ENCODE measurements at places on chromosomes 2 and 18.

DNA sequence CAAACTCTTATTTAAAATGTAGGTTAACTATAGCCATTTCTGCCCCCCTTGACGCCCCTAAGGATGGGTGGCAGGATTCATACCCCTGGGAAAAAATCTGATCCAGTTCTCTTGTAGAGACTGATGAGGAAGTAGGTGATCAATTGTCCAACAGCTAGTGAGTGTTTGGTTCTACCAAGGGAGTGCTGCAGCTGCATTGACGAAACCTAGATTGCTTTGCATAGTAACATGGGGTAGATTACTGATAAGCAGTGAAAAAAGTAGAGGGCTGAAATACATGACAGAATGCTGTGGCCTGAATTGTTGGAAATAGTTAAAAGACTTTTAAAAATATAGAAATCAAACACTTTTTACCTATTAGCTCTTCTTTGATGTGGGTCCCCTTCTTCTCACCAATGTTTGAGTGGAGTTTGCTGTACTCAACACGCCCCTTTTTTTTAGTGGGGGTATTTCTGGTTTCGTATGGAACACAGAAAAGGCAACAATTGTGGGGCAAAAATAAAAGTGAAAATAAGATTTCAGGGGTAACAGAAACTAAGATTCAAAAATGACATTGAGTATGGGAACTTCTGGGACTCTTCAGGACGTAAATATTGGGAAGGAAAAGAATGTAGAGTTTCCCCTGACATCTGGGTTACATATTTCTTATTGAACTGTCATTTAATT is 66.2 kb downstream of the MAIP1 start:
- DNase-seq, result no peak

DNA sequence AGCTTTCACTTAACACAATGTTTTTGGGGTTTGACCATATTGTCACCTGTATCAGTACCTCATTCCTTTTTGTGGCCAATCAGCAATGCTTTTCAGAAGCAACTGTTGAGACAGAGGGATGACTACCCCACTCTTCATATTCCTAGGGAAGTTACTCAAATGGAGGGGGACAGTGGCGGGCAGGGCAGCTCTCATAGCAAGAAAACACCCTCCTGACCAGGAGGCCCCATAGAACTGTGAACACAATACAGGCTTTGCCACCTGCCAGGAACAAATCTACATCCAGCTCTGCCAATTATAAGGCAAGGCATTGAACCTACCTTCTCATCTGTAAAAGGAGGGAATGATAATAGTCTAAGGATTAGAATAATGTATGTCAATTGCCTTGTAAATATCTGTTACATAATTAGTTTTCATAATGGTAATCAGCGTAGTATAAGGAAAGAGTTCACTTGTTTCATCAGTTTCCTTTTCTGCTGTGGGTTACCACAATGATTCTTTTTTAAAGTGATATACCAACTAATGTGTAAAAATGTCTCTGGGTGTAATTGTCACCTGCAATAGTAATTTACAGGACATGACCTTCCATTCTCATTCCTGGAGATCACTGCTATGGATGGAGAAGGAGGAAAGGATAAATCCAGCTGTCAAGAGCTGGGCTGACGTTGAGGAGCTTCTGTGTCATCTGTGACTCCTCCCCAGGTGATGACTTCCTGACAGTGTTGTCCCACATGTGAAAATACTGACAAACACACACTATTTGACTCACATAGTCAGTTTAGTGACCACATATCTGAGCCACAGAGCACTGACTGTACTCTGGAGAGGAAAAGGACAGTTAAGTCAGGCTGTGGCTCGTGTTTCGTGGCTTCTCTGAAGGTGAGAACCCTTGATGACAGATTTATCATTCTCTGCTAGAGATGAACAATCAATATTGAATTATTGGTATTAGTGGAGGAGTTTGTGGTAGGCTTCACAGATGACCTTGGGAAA is 13.5 kb downstream of the ALPK2 start:
- DNase-seq, result peak; percentile 60

GRCh38 chr18:34050661-34051060 is 174.1 kb downstream of the NOL4 start:
- DNase-seq, result no peak

- DNase-seq, result no peak
Observed at GRCh38 chr18:62372156-62372555, 47.0 kb downstream of the TNFRSF11A start.

- DNase-seq, result no peak
Observed at GRCh38 chr2:28375742-28376631, 16.7 kb upstream of the FOSL2 start.

- no peak for DNase-seq
Observed at GRCh38 chr2:192035731-192036442, 158.8 kb downstream of the TMEFF2 start.

DNA sequence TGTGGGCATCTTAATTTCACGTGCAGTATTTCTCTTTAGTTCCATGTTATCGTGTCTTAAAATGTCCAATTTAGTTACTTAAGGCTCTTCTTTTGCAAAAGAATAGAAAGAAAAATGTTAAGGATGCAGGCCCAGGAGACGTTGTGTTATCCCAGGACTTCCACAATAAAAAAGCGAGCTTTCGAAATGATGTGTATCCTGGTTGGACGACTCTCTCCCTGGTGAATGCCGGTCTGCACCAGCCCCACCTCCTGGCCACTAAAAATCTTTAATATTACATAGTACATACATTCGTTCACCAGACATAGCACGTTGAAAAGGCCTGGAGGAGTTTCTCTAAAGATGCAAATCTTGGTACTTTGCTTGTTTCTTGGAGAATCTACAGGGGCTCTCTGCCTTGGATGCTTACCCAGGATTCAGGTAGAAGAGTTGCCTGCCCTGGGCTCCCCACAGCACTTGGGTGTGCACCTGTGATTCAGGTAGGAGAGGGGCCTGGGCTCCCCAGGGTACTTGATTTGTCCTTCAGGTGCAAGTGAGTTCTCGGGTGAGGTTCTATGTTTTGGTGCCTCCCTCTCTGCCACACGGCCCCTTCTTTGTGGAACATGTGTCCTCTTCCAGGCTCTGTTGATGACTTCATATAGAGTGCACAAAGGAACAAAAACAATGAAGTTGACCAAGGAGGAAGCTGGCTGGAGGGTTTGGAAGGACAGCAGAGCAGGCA is 26.6 kb downstream of the TWIST2 start:
- DNase-seq, result no peak

- no peak for DNase-seq
Observed at GRCh38 chr2:11343650-11344341, 640 bp downstream of the ROCK2 start.

DNA sequence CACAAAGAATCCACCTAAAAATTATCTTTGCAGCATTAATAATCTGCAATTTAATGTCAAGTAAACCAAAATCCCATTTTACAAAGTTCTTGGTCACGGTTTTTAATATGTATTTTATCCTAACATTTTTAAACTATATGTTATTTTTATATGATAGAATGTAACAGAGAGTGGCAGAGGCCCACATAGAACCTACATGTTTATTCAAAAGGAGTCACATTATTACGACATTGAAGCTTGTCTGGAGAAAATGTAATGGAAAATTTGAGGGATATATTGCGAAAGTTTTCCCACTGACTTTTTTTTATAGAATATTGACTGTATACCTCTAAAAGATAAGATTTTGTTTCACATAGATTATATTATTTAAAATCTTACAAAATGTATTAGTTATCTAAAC is 89.7 kb upstream of the COL3A1 start:
- no peak for DNase-seq

DNA sequence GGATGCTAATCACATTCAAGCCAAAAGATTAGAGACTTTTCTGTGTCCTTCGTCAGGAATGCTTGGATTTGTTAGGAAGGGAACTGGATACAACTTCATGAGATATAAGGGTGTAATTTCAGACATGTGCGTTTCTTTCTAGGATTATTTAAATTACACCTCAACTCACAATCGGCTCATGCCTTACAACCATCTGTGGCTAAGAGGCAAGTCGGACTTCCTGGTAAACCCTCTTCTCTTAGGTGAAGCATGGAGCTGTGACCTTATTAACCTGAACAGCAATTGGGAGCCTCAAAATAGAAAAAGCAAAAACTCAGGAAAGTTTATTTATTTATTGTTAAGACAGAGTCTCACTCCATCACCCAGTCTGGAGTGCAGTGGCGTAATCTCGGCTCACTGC is 61.8 kb downstream of the SEMA4F start:
- no peak for DNase-seq

GRCh38 chr2:74919827-74920226 is 38.6 kb upstream of the POLE4 start:
- DNase-seq, result peak; percentile 52

GRCh38 chr18:75173125-75173432 is 35.9 kb downstream of the PTGR3 start:
- no peak for DNase-seq

- DNase-seq, result no peak
Observed at GRCh38 chr2:168620554-168620953, 164.5 kb downstream of the CERS6 start.

GRCh38 chr2:64605026-64605471 is 48.7 kb downstream of the SERTAD2 start:
- no peak for DNase-seq

- DNase-seq, result no peak
Observed at GRCh38 chr2:217477583-217477982, 525.2 kb downstream of the TNS1 start.

- DNase-seq, result no peak
Observed at GRCh38 chr2:153972412-153972811, 100.7 kb downstream of the GALNT13 start.

DNA sequence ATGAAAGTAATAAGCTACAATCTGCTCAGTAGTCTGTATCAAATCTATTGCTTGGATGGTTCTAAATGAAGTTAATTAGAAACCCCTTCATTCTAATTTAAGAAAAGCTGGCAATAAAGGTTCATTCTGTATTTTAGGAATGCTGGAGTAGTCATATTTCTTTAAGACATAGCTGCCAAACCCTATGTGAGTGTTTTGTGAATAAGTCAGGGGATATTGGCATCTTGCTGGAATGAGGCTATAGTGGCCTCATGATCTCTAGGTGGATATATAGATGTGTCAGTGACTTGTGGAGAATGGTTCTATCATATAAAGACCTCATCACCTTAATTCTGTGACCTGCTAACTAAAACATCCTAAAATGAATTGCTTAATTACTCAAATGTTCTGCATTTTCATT is 196.3 kb downstream of the PDE1A start:
- no peak for DNase-seq

DNA sequence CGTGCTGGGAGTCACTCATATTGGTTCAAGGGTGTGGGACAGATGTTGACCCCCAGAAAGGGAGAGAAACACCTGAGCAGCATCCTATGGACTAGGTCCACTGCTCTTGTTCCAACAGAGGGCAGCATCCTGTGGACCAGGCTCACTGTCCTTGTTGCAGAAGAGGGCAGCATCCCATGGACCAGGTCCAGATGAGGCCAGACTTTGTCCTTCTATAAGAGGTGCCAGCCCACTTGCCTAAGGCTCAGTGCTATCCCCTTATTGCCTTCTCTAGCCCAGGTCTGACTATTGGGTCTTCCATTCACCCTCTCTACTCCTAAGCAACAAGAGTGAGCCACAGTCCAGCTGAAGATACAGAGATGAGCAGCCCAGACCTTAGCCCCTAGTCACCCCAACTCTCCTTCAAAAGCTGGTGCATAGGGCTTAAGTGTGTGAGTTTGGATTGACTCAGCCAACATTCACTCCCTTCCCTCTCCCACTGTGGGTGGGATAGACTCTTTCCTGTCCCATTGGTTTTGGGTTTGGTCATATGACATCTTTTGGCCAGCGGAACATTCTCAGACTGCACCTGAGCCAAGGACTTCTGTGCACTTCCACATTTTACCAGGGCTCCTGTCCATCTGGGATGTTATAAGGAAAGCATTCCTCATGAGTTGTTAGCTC is 132.4 kb upstream of the GPC1 start:
- DNase-seq, result no peak

DNA sequence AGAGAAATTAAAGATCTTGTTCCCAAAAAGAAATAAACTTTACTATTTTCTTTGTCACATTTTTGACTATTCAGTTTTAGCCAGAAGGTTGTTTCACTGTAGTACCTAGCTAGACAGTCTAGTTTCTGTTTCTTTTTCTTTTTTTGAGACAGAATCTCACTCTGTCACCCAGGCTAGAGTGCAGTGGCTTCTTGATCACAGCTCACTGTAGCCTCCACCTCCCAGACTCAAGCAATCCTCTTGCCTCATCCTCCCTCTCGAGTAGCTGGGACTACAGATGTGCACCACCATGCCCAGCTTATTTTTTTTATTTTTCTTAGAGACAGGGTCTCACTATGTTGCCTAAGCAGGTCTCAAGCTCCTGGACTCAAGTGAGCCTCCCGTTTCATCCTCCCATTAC is 2.2 kb downstream of the RBM45 start:
- DNase-seq, result no peak

- DNase-seq, result no peak
Observed at GRCh38 chr2:149692961-149693396, 105.4 kb upstream of the MMADHC start.

GRCh38 chr2:70779911-70780545 is 10.4 kb downstream of the FIGLA start:
- no peak for DNase-seq

GRCh38 chr2:237968048-237968862 is 1.4 kb downstream of the UBE2F start:
- peak; percentile 20 for DNase-seq

- no peak for DNase-seq
Observed at GRCh38 chr2:237662671-237663093, 35.3 kb downstream of the LRRFIP1 start.

DNA sequence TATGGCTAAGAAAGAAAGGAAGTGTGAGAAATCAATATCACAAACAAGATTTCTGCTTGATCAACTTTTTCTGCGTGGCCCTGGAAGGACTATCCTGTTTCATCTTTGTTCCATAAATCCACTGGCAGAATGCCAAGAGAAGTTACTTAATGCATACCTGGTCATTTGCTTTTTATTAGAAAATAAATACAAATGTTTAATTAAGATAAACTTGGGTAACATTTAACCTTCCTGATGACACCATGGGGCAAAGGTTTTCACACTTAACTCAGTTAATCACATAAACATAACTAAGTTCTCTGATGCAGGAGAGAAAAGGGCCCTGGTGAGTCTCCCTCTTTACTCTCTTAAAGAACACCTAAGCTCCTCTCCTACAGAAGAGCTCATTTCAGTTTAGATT is 203.3 kb downstream of the AFF3 start:
- DNase-seq, result no peak

GRCh38 chr2:105125920-105126319 is 88.1 kb downstream of the MRPS9 start:
- DNase-seq, result no peak

DNA sequence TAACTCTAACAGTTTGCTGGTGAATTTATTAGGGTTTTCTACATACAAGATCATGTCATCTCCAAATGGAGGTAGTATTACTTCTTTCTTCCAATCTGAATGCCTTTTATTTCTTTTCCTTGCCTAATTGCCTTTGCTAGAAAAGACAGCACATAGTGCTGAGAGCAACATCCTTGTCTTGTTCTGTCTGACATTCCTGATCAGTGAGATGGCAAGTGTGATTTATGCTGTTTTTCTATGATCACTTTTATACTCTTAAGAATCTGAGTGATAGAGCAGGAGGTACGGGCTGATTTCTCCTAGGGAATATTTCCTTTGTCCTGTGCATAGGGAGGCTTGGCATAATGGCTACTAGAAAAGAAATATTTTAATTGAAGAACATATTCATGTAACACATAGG is 17.3 kb downstream of the LYPD6B start:
- DNase-seq, result no peak
